ENCODE measurements at places on chromosomes 12 and 14.

DNA sequence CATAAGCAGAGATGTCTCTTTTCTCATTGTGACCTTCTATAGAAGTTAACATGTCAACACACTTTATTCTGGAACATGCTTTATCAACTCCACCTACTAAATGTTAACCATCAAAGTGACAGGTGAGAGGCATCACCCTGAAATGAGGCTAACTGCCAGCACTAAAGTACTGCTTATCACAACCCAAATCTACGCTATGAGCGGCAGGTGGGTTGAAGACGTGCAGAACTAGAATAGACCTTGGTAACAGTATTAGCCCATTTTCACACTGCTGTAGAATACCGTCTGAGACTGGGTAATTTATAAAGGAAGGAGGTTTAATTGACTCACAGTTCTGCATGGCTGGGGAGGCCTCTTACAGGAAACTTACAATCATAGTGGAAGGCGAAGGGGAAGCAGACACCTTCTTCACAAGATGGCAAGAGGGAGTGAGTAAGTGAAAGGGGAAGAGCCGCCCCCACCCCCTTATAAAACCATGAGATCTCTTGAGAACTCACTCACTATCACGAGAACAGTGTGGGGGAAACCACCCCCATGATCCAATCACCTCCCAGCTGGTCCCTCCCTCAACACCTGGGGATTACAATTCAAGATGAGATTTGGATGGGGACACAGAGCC, 359.0 kb downstream of the SEC23A start:
- no peak for DNase-seq

- DNase-seq = peak; percentile 89
These were observed 1.8 kb downstream of the CKB start for GRCh38 chr14:103520657-103521437.

DNA sequence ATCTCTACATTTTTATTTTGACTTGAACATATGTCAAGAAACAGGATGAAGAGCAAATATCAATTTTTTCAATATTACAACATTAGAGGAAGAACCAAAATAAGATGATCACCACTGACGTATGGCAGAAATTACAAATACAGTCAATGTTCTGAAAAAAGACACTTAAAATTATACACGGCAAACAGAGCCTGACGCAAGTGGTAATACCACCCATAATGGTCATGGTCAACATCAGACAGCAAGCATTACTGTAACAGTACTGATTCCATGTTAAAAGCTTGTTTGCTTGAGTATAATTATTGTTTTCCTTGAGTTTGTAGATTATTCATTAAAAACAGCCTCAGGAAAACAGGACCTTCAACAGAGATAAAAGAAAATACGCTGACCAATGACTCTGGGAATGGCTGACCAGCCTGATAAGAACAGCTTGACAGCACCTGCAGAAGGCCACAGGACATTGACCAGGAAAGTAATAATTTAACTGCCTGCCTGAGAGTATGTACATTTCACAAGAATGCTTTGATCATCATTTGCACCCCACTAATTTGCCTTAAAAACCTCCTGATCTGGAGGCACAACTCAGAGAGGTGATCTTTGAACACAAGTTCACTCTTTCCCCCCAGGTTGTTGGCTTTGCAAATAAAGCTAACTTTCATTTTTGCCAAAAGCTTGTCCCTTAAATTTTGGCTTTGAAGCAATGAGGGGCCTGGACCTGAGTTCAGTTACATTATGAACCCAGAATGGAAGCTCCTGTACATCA, 187.3 kb downstream of the IPO8 start:
- DNase-seq = no peak

GRCh38 chr12:113152835-113153814, 3.6 kb downstream of the CFAP73 start:
- DNase-seq = peak; percentile 86

GRCh38 chr12:25730489-25731349, 177.6 kb upstream of the LMNTD1 start:
- DNase-seq = peak; percentile 34

DNA sequence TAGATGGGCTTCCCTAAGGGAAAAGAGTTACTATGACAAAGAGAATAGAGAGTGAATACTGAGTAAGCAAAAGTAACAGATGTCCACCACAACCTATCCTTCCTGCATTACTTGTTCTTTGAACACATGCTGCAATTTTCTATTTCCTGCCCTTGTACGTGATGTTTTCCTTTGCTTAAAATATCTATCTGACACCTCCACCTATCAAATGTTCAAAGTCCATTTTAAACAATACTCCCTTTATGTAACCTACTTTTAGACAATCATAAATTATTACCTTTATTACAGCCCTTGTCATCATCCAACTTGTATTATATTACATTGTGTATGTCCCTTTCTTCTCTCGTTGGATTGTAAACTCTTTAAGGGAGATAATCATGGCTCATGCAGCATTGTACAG, 147.2 kb upstream of the DYRK2 start:
- DNase-seq = no peak

- DNase-seq = no peak
These were observed 832.0 kb downstream of the GALC start for GRCh38 chr14:87160989-87161388.

- no peak for DNase-seq
These were observed 251.7 kb downstream of the EFCAB11 start for GRCh38 chr14:89702876-89703200.

DNA sequence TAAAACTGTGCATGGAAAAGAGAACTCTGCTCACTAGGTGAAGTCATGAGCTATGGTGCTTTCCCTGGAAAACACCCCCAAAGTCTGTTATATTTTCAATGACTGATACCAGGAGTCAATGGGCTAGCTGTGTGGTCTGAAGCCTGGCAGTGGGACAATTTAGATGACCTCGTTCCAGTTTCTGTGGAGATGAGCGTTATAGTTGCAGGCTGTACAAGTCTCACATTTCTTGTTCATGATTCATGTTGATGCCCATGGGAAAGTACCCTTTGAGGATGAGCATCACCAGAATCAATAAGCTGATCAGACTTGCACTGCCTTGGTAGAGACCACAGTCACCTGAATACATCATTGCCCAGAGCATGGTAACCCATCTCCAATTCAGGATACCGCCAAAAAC, 70.7 kb downstream of the NOVA1 start:
- no peak for DNase-seq

DNA sequence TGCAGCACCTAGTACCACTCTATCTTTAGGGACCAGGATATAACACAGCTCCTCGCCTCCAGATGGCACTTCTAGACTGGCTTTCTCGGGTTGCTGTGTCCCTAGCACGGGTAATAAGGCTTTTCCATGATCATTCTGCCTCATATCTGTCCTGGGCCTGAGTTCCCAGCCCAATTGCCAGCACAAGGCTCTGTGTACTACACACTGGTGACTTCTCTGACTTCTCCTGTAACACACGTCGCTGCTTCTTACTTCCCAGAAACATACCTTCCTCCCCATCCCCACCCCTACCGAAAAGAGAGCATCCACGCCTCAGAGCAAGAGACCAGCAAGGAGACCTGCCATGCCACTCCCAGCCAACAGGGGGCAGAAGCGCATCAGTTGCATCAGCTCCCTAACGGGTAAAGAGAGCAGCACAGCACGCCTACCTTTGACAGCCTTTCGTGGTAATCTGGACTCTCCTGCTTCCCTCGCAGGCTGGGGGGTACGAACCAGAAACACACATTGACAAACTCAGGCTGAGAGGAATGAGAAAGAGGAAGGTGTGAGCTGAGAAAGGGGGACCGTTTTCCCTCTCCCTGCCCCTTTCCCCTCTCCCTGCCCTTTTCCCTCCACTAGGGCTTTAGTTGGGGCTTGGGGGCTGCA, 21.2 kb upstream of the ZNF740 start:
- DNase-seq = peak; percentile 90

- no peak for DNase-seq
These were observed 87.4 kb downstream of the GPHN start for GRCh38 chr14:66595394-66595793.

DNA sequence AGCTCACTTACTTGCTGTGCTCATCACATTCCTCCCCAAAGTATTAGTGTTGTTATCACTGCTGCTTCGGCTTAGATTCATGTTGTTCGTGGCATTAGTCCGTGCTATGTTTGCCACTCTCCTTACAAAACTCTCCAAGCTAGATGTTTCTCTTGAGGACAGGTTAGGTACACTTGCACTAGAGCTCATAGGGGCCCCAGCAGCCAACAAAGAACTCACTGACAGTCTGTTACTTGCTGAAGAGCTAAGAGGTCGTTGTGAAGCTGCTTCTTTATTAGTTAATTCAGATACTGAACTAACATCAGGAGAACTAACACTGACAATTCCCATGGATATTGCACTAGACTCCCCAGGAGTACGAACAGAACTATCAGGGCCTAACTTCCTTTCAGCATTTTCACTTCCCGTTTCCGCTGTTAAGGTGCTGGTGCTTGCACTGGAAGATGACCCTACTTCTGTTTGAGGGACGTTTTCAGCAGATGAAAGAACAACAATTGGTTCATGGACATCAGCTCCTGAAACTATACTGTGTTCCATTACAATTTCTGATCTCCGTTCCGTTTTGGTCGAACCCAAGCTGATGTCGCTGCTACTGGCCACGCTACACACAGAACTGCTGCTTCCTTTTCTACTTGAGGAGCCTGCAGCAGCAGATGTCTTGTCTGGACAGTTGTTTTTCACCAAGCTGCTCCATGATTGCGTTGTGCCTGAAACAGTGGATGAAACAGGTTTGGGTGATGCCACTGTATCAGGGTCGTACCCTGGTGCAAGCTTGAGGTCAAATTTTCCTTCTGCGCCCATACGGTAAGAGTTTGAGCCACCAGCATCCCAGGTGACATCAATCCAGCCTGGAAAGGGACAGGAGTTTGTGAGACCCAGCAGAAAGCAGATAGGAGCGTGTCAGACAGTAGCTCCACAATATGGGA, 78.7 kb downstream of the HECTD1 start:
- DNase-seq = no peak

- DNase-seq = no peak
These were observed 33.3 kb downstream of the TULP3 start for GRCh38 chr12:2924019-2924418.

- DNase-seq = no peak
These were observed 194.4 kb upstream of the CRY1 start for GRCh38 chr12:107287436-107288413.

Measured in hematopoietic multipotent progenitor cell treated with erythropoietin and hydrocortisone succinate and interleukin-3 and kit ligand, for 6 days (in vitro differentiated cells).